ENCODE measurements at places on chromosomes 1 and 21. TPM values are rescaled to one million over a fixed set of nuclear protein-coding genes. Genes with fewer than 3 reads are reported as not detected.

DNA sequence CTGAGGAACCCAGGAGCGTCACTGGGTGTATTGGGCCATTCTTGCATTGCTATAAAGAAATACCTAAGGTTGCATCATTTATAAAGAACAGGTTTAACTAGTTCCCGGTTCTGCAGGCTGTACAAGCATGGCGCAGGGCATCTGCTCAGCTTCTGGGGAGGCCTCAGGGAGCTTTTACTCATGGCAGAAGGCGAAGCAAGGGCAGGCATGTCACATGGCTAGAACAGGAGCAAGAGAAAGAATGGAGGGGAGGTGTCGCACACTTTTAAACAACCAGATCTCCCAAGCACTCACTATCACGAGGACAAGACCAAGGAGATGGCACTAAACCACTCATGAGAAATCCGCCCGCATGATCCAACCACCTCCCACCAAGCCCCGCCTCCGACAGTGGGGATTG, 65.2 kb downstream of the PSMG1 start:
- no peak overlapping the region for H3K27ac ChIP-seq
- peaks cover under 1% of the 10 kb centered on the region for H3K27me3 ChIP-seq
- no peaks in the 10 kb centered on the region for H3K36me3 ChIP-seq
- peaks cover 7% of the 10 kb centered on the region for H3K4me1 ChIP-seq
- H3K4me3 ChIP-seq: no peak overlapping the region

DNA sequence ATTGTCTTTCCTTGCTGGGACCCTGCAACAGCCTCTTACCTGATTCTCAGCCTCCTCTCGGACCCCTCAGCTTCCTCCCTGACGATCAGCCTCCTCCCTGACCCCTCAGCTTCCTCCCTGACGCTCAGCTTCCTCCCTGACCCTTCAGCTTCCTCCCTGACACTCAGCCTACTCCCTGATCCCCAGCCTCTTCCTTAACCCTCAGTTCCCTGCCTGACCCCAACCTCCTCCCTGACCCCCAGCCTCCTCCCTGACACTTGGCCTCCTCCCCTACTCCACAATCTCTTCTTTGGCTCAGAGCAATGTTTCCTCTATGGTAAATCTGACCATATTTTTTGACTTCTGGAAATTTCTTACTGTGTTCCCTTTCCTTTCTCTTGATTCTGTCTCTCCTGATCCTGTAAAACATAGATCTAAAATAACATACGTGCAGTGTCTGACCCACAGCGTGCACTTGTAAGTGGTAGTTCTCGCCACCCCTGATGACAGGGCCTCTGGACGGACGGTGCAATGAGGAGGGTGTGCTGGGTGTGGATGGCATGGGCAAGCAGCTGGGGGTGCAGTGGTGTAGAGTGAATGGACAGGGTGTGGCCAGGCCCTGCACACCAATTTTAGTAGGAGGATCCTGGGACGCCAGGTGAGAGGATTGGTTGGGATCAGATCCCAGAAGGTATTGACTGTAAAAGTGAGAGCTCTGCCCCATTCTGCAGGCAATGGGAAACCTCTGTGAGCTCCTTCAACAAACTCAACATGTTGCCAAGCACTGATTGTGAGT, 264.1 kb downstream of the FOXD2 start:
- H3K27ac ChIP-seq: no peak overlapping the region
- peaks cover 13% of the 10 kb centered on the region for H3K27me3 ChIP-seq
- DNase-seq: no peak
- H3K36me3 ChIP-seq: no peaks in the 10 kb centered on the region
- no peaks in the 10 kb centered on the region for H3K4me1 ChIP-seq

- H3K4me1 ChIP-seq: no peaks in the 10 kb centered on the region
- DNase-seq: no peak
- peaks cover 10% of the 10 kb centered on the region for H3K27me3 ChIP-seq
- H3K36me3 ChIP-seq: no peaks in the 10 kb centered on the region
Measured at GRCh38 chr1:244821134-244821533, 14.3 kb upstream of the COX20 start.

TFF1 gene
- total RNA-seq: not detected

DNA sequence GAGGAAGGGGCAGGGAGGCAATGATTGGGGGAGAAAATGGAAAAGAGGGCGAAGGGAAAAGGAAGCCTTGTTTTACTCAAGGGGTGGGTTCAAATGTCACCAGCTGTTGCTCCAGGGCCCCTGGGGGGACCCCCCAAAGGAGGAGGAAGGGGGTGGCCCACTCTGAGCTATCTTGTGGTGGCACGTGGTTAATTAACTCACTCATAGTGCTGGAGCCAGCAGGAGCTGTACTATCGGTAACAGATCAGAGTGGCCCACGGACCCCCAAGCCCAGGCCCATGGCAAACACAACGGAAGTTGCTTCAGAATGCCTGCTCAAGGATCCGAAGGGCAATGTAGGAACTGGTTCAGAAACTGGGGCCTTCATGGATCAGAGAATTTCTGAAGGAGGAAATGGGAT, 7.2 kb downstream of the TFF2 start:
- peaks cover 16% of the 10 kb centered on the region for H3K4me1 ChIP-seq
- no peak overlapping the region for H3K4me3 ChIP-seq
- no peaks in the 10 kb centered on the region for H3K36me3 ChIP-seq
- no peak for DNase-seq
- H3K27ac ChIP-seq: no peak overlapping the region
- no peaks in the 10 kb centered on the region for H3K27me3 ChIP-seq
